ENCODE measurements at places on chromosomes 4 and X. TPM values are rescaled to one million over a fixed set of nuclear protein-coding genes. Genes with fewer than 3 reads are reported as not detected.

Gene SATL1
- not detected for total RNA-seq

- no peak for ATAC-seq
These were observed 214.9 kb upstream of the RPS6KA3 start for GRCh38 chrX:20481632-20482031.

DNA sequence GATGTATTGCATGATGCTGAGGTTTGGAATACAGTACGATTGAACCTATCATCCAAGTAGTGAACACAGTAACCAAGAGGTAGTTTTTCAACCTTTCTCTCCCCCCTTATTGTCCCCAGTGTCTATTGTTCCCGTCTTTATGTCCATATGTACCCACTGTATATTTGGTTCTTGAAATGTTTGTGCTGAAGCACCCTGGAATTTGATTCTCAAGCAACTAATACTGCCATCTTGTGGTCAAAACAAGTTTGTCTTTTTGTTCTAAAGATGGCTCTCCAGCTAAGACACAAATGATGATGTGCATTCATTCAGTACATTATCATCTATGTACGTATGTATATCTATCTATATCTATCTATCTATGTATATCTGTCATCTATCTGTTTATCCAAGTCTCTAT is 33.5 kb upstream of the DCX start:
- no peak for ATAC-seq

DNA sequence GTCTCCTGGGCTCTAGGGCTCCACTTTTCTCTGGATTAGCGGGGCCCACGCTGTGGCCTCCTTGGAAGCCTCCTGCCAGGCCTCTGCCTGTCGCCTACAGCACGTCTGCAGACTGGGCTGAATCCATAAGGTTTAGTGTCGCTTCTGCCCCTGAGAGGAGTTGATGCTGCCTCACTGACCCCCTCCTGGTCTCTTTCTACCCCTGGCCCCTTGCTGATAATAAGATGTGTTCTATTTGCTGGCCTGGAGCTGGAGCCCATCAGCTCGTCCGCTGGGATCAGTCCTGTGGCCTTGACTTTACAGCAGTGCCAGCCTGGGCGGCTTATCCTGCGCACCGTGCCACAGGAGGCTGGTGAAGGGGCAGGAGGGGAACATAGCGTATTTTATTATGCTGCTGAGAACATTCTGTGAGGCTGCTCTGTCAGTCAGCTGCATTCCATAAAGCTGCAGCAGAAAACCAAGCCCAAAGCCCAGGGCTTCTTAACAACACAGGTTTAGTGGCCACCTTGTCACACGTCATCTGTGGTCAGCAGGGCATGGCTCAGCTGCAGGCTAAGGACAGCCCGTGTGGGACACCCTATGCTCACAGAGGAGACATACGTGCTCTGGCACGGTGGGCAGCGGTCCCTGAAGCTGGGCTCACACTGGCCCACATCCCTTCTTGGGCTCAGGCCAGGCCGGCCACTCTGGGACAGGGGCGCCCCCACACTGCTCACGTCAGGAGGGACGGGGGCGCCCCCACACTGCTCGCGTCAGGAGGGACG is 29.3 kb upstream of the HGFAC start:
- ATAC-seq: no peak

Gene WNK3
- total RNA-seq: 3.5 TPM

Gene TCP11X2
- not detected for total RNA-seq

DNA sequence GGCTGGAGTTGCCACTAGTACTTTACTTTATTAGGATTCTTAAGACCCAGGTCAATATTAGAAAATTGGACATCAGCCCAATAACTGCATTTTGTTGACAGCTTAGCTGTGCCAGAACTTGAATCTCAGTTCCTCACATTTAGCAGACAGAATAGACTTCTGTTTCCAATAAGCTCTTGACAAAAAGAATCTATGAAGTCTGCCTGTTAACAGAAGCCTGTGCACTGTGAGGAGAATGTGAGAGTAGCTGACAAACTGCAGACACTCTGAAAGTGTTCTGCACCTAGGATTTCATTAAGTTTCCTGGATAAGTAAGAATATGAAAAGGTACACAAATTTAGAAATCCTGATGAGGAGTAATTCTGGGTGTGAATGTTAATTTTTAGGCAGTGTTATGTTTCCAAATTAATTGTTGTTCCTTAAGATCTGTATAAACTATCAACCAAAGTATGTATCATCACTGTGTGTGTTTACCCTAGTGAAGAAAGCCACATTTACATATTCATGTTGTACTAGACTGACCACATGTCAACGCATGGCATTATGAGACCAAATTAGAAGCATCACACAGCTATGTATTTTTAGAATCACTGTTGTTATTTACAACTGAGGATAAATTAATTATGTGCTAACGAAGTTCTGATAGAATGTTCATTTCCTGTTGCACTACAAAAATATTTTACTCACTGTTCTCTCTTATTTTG is 756.4 kb upstream of the IGFBP7 start:
- ATAC-seq: no peak
